ENCODE measurements at places on chromosomes 12 and 14.

- peak; percentile 35 for DNase-seq
Measured at GRCh38 chr14:105021656-105022275, 883 bp upstream of the CDCA4 start.

- DNase-seq, result peak; percentile 75
Measured at GRCh38 chr12:115444346-115444745, 760.4 kb upstream of the TBX3 start.

DNA sequence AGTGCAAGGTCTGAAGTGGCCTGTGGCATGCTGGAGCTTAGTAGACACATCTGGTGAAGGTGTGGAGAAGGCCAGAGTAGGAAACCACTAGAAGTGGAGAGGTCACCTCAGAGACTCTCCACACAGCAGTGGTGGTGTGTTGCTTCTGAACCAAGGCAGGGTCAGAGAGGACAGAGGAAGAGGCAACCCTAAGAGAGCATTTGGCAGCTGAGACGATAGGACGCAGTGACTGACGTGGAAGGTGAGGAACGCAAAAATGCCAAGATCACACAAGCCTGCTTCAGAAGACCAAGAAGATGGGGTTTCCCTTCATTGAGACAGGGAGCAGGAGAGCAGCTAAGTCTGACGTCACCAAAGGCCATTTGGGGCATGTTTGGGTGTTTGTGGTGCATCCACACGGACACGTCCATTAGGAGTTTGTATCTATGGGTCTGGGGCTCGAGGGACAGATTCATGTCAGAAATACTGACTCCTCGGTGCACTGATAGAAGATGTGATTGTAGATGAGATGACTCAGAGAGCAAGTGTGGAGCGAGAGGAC is 338.1 kb downstream of the CACNA1C start:
- no peak for DNase-seq

DNA sequence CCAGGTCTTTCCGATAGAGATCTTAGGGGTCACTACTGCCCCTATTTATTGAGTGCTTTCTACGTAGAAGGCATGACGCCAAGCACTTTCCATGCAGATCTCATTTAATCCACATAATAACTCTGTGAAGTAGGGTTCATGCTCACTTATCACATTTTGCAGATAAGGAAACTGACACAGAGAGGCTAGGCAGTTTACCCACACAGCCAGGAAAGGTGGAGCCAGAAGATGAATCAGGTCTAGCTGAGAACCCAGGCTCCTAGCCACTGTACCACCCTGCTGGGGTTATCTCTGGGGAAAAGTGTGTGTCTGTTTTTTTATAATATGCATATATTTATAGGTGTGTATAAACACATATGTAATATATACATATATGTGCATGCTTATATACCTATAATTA is 83.6 kb downstream of the KSR2 start:
- no peak for DNase-seq

DNA sequence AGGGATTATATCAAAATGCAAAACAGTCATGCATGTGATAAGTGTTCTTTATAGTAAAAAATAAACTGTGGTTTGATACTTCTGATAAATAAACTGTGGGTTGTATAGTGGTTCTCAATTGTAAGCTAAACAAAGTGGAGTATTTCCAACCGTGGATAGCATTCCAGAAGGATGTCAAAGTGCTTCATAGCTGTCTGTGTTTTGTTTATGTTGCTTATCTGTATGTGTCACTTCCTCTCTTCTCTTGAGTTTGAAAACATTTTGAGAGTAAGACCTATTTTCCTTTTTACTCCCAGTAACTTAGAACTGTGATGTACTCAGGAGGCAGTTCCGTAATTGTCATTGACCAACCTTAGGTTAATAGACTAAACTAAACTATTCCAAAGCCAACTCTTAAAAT is 415.8 kb downstream of the TMTC2 start:
- no peak for DNase-seq

All from fibroblast of upper back skin (primary cell).